ENCODE measurements at places on chromosomes 5 and 9.
A peak's percentile ranks its signal among the peaks of the same experiment; 100 is the strongest.

DNA sequence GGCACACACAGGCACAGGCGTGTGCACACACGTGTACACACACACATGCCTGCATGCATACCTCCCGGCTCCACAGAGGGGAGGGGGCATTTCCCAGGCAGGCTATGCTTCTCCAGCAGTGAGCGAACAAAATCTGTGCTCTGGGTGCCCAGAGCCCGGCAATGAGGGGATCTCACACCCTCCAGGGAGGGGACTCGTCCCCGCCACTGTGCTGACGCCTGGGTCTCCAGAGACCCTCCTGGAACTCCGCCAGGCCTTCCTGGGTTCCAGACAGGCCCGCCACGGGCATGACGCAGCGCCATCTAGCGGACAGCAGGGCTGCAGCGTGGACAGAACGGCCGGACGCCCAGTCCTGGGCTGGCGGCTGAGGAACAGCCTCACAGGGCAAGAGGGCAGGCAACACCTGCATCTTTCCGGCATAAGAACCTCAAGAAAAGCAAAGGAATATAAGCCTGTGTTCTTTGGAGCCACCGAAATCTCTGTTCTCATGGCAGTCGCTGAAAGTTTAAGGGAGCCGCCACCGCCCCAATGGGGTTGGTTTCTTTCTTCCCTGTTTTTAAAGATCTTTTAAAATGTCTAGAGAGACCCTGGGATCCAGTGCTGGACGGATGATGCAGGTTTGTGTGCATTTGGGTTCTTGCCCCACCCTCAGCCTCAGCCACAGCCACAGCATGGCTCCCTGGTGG lies 135.6 kb upstream of the PPP1R26 start:
- DNase-seq = peak; percentile 36

GRCh38 chr5:164470312-164470711 lies 964.9 kb downstream of the MAT2B start:
- DNase-seq = no peak

DNA sequence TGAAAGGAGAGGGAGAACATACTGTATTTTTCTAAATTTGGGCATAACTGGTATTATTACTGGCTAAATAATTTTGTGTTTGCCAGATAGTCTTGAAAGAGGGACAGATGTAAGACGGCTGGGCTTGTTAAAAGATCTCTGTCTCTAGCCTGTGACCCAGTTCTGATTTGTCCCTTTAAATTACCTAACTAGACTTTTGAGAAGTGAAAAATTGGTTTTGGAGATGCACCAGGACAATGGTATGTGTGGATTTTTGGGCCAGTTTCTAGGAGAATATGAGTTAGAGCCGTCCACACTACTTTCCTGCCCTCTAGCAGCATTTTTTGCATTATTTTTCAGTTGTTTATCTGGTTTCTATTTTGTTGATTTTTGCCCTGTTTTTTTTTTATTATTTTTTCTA lies 33.5 kb downstream of the LNPEP start:
- DNase-seq = no peak

DNA sequence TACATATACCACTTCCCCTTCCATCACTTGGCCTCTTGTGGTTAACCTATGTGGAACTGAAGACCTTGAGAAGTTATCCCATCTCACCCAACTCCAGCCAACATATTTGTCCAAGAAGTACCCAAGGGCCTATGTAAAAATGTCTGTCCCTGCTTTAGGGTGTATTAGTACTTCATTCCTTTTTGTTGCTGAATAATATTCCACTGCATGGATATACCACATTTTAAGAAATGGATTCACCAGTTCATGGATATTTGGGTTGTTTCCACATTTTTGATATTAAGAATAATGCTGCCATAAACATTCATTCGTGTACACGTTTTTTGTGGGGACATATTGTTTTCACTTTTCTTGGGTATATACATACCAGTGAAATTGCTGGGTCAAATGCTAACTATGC lies 28.6 kb downstream of the IDNK start:
- DNase-seq = no peak

DNA sequence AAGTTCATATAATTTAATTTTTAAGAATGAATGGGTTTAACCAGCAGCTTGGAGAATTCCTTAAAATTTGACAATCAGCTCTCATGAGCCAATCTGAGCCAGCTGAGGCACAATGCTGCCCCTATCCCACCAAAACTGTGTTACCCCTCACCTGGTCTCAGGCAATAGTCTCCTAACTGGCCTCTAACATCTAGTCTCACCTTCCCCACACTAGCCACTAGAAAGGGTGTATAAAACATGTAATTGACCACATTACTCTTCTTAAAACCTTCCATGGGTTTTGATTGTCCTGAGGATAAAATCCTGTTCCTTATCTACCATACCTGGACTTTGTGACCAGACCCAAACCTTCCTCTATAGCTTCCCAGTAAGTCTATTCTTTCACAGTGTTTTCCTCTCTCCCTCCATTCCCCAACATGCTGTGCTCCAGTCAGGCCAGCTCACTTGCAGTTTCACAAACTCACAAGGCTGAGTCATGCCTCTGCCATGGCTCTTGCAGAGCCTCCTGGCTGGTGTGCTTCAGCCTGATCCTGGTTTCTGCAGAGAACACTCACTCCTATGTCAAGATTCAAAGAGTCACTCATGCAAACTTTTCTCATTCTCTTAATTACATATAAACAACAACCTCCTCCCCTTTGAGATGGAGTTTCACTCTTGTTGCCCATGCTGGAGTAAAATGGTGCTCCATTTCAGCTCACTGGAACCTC lies 16.0 kb upstream of the ZCCHC7 start:
- DNase-seq = no peak

DNA sequence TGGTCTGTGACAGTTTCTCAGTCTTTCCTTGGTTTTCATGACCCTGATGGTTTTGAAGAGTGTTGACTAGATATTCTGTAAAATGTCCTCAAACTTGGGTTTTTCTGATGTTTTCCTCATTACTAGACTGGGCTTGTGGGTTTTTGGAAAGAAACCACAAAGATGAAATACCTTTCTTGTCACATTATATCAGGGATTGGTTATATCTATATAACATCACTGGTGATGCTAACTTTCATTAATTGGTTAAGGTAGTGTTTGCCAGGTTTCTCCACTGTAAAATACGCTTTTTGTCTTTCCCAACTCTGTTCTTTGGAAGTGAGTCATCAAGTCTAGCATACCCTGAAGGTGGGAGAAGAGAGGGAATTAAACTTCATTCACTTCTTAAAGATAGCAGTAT lies 3.3 kb upstream of the IL31RA start:
- DNase-seq = no peak

DNA sequence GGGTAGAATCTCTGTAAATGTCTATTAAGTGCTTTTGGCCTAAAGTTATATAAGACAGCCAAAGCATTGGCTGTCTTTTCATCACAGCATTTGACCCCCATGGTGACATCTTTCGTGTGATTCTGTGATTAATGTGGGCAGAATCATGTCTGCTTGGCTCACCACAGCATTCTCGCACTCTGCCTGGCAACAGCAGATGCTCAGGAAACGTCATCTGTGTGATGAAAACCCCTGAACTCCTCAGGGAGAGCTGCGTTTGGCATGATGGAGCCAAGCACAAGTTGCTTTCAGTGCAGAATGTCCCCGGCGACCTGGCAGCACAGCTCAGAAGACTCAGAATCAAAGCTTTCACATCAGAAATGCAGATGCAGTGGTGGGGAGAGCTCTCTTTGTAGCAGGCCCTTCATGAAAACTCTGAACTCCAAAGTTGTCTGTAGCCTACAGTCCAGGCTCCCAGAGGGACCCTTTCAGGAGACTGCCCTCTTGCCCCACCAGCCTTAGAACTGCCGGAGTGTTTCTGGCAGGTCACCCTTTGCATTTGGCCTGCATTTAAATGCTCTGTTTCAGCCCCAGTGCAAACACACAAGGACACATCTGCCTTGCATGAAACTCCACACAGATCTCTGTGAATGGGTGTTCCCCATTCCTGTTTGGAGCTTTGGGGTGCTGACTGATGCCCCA lies 155.6 kb upstream of the PANK3 start:
- no peak for DNase-seq

GRCh38 chr5:180234271-180234670 lies 25.3 kb upstream of the RASGEF1C start:
- no peak for DNase-seq

DNA sequence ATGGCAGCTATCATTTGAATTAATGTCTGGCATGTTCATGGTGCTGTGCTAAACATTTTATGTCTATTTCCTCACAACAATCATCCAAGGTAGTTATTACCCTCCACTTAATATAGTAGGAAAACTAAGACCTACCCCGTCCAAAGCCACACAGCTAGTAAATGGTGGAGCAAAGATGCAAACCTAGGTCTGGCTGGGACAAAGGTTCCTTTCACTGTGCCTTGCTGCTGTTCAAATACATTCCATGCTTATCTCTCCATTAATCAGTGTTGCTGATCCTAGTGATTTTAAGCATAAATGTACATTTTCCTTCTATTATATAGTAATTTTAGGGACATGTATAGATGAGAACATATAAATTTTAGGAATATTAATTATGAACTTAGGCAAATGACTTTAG lies 38.7 kb downstream of the CCDC125 start:
- no peak for DNase-seq

DNA sequence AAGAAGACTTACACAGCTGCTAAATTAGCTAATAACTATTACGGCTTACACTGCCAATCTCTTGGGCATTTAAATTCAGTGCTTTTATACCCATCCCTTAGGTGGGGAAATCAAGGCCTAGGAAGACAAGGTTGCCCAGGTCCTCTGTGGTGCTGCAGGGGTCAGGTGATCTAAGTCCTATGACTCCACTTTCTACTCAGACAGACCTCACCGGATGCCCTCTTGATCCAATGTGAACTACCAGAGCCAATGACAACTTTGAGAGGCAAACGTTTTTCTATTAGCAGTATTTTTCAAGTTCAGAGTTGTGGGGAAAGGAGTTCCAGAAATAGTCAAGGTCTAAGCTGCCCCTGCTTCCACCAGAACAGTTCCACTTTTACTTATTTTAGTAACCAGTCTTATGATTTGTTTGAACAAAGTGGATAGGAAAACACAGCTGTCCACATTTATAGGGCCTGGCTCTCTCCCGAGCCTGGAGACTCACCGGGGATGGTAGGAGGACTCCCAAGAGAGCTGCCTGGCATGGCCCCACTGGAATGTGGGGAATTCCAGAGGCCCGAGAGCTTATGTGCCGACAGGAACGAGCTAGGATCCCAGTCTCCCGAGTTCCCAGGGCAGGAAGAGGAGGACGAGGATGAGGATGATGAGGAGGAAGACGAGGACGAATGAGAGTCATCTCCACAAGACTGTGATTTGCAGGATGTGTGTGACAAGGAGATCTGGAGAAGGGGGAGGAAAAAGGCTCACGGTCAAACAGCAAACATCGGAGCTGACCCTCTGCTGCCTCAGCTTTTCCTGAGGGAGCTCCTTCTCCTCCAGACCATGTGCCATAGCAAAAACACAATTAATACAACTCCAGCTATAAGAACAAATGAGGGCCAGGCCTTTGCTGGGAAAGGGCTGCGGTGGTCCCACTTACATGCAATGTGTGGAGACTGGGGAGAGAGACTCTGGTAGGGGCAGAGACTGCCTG lies 16.7 kb downstream of the FAM193B start:
- DNase-seq = no peak

DNA sequence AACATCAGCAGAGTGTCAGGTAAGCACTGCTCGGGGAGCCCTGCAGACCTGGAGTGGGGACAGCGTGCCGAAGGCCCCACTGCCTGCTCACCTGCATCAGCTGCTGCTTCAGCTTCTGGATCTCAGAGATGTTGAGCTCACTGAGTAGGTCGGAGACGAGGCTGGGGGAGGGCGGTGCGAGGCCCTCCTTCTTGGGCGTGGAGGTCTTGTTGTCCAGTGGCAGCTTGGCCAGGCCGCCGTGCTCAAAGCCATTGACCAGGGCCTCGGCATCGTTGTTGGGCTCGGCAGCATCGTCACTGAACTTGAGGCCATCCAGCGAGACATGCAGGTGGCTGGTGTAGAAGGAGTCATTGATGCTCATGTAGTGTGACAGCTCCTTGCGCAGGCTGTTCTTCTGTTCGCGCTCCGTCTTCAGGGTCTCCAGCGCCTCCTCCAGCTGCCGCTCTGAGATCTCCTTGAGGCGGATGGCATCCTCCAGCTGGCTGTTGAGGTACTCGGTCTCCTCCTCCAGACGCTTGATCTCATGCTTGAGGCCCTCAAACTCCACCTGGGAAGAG lies 44.3 kb downstream of the BICD2 start:
- DNase-seq = no peak
